ENCODE measurements at places on chromosomes 5 and 9.

DNA sequence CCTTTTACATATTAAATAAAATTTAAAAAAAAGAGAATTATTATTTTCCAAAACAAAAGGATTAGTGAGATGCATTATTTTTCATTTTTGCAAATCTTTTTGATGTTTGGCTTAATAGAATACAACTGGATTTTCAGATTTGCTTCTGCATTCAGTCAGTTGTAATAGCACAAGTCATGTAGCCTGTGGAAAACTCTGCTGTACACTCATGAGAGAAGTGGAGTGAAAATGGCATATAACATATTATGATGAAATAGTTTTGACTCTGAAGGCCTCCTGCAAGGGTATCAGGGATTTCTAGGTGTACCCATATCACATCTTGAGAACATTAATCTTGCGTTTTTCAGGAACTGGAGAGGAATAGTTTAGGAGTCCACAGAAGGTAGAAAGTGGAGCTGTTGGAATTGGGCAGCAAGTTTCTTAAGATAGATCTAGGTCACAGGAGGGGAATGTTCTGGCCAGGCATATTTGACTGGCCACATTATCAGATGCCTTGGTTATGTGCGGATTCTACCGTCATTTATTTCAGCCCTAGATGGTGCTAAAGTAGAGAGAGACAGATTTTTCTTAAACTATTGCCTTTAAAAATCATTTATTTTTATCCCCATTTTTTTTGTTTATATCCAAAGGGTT, 16.4 kb downstream of the LNPEP start:
- no peak overlapping the region for H3K4me3 ChIP-seq
- DNase-seq, result no peak

DNA sequence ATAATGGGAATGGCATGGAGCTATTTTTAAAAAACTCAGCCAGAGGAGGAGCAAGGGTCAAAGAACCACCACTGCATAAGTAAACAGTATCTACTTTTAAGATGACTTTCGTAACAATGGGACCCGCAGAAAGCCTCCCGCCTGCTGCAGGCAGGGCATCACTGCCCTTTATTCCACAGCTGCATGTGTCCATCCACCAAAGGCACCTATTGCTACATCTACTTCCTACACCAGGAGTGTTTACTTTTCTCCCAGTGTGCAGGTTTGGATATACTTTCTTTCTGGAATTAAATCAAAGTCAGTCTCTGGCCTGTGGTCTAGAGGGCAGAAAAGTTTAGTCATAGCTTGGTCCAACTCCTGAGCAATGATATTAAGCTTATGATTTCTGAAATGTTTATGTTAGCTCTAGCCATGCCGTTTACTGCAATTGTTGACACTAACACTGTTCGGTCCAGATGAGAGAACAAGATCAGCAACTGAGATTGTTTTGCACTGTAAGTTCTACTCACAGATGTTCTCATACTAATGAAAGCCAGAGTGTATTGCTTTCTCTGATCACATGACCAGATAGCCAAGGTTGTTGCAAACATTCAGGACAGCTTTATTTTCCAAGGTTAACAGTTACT, 391.5 kb downstream of the FGF10 start:
- H3K27ac ChIP-seq, result no peak overlapping the region
- no peaks in the 10 kb centered on the region for H3K36me3 ChIP-seq
- H3K4me1 ChIP-seq, result no peaks in the 10 kb centered on the region

DNA sequence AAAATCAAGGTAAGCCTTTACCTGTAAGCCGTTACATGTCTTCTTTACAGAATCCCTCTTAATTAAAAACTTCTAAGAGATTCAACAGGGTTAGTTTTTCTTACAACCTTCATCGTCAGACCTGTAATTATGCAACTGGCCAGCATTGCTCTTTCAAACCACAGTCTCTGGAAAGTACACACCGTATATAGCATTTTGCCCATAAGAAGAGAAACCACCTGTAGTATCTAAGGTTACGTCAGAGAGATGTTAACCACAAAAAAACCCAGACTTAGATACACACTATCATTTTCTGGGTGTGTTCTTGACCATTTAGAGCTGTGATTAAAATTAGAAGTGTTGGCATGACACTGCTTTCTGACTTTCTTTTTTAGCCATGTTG, 140.0 kb downstream of the MUSK start:
- no peaks in the 10 kb centered on the region for H3K36me3 ChIP-seq
- no peaks in the 10 kb centered on the region for H3K27me3 ChIP-seq
- no peaks in the 10 kb centered on the region for H3K4me1 ChIP-seq
- no peak overlapping the region for H3K4me3 ChIP-seq

- H3K4me3 ChIP-seq, result peak within 1 kb of the TSS; percentile 42
- H3K4me1 ChIP-seq, result no peaks in the 10 kb centered on the region
- H3K27ac ChIP-seq, result no peak within 1 kb of the TSS
- H3K36me3 ChIP-seq, result no peaks in the 10 kb centered on the region
Measured at GRCh38 chr5:180209137-180209581, at the start of gene RASGEF1C. Gene RASGEF1C (minus strand): TSS chr5:180209211. CDS start chr5:180138052, 71,159 bp downstream.

- H3K4me1 ChIP-seq, result no peaks in the 10 kb centered on the region
- no peak for DNase-seq
- H3K27me3 ChIP-seq, result peaks cover 3% of the 10 kb centered on the region
- no peak overlapping the region for H3K27ac ChIP-seq
Measured at GRCh38 chr5:138064526-138064925, 19.3 kb upstream of the WNT8A start.

DNA sequence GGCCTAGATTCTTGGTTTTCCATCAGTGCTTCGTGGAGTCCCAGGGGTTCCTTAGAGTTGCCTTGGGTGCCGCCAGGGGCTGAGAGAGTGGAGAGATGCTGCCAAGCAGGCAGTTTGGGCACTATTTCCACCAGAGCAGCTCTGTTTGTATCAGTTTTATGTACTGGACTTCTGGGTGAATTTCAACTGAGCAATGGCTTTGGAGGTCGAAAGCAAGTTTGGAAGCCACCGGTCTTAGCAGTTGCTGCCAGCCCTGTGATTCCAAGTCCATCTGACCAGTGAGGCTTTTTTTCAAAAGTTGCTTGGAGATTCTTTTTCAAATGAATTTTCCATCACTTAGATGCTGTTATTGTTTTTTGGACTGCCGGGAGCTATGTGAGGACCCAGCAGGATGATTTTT, 68.5 kb downstream of the ANGPTL2 start:
- no peak overlapping the region for H3K4me3 ChIP-seq
- peaks cover 4% of the 10 kb centered on the region for H3K4me1 ChIP-seq
- no peaks in the 10 kb centered on the region for H3K36me3 ChIP-seq
- DNase-seq, result no peak

GRCh38 chr5:3251784-3252183, 343.8 kb upstream of the IRX1 start:
- H3K36me3 ChIP-seq, result no peaks in the 10 kb centered on the region
- no peak overlapping the region for H3K27ac ChIP-seq
- H3K27me3 ChIP-seq, result no peaks in the 10 kb centered on the region
- DNase-seq, result no peak

DNA sequence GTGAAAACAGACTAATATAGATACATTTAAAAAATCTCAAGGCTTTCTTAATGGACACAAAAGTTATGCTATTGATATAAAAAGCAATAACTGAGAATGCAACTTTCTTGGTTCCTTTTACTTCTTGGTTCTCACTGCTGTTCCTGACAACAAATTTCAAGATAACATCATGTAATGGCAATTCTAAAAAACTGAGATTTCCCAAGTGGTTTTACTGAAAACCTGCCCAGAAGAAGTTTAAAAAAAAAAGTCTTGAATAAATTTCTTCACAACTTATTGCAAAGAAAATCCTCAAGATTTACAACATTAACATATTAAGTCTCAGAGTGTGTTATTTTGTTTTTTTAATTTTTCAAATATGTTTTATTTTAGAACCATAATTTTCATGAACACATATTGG, 302.8 kb upstream of the COX7C start:
- no peak overlapping the region for H3K4me3 ChIP-seq
- no peak for DNase-seq
- H3K27ac ChIP-seq, result no peak overlapping the region

- no peaks in the 10 kb centered on the region for H3K36me3 ChIP-seq
- H3K4me1 ChIP-seq, result no peaks in the 10 kb centered on the region
- H3K4me3 ChIP-seq, result no peak overlapping the region
- DNase-seq, result no peak
Measured at GRCh38 chr5:7190712-7191250, 205.2 kb upstream of the ADCY2 start.

- H3K4me1 ChIP-seq, result no peaks in the 10 kb centered on the region
- no peak overlapping the region for H3K27ac ChIP-seq
Measured at GRCh38 chr5:96043446-96043845, 81.8 kb upstream of the ELL2 start.

GRCh38 chr5:141834331-141834730, 43.9 kb downstream of the PCDH1 start:
- no peak overlapping the region for H3K4me3 ChIP-seq
- DNase-seq, result no peak
- peak overlapping the region; percentile 24 for H3K27ac ChIP-seq
- H3K36me3 ChIP-seq, result no peaks in the 10 kb centered on the region
- H3K27me3 ChIP-seq, result no peaks in the 10 kb centered on the region

GRCh38 chr5:180611140-180611850, 20.0 kb upstream of the SCGB3A1 start:
- H3K4me3 ChIP-seq, result no peak overlapping the region
- no peaks in the 10 kb centered on the region for H3K27me3 ChIP-seq
- H3K36me3 ChIP-seq, result no peaks in the 10 kb centered on the region
- no peak for DNase-seq

- H3K27ac ChIP-seq, result no peak overlapping the region
- H3K36me3 ChIP-seq, result peaks cover 2% of the 10 kb centered on the region
- H3K4me1 ChIP-seq, result peaks cover 66% of the 10 kb centered on the region
- H3K27me3 ChIP-seq, result no peaks in the 10 kb centered on the region
- H3K4me3 ChIP-seq, result no peak overlapping the region
Measured at GRCh38 chr5:14212838-14213237, 69.7 kb downstream of the TRIO start.

- H3K36me3 ChIP-seq, result no peaks in the 10 kb centered on the region
- H3K27ac ChIP-seq, result no peak within 1 kb of the TSS
- H3K4me3 ChIP-seq, result no peak within 1 kb of the TSS
- H3K4me1 ChIP-seq, result no peaks in the 10 kb centered on the region
- H3K27me3 ChIP-seq, result peaks cover 8% of the 10 kb centered on the region
Measured at GRCh38 chr5:45696206-45696836, at the start of gene HCN1. Gene HCN1 (minus strand): TSS chr5:45696380.

DNA sequence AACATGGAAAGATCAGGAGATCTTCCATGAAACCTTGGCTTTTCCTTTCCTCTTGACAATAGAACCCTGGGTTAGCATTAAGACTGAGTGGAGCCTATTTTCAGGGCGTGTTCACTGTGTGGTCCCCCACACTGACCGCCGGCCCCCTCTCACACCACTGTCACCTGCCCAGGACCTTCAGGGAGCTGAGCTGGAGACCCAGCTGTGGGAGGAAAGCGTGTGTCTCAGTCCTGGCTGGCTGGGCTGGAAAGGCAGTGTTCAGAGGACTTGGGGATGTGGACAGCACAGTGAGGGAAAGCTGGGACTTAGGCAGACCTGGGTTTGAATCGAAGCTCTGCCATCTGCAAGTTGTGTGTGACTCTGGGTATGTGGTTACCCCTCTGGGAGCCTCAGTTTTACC, 268.1 kb downstream of the NSG2 start:
- H3K4me3 ChIP-seq, result no peak overlapping the region
- no peaks in the 10 kb centered on the region for H3K27me3 ChIP-seq
- peaks cover 4% of the 10 kb centered on the region for H3K4me1 ChIP-seq

GRCh38 chr5:65120371-65120967, 351.7 kb downstream of the CWC27 start:
- no peak overlapping the region for H3K4me3 ChIP-seq
- no peak for DNase-seq
- H3K36me3 ChIP-seq, result no peaks in the 10 kb centered on the region
- no peak overlapping the region for H3K27ac ChIP-seq

DNA sequence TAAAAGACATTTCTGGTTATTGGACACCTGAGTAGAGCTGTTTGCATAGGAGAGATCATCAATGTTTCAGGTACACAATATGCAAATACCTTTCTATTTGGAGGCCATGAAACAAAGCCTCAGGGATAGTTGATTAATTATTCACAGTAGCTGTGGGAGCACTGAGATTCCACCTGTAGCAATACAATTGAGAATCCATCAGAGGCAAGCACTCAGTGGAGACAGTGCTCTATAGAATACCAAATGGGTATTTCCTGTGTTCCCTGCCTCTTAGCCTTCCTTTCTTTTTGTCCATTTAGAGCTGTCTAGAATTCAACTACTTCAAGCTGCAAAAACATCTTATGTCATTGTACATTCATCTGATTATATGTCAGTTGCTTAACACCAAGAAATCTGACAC, 1754.0 kb upstream of the ACO1 start:
- H3K4me1 ChIP-seq, result no peaks in the 10 kb centered on the region
- no peaks in the 10 kb centered on the region for H3K36me3 ChIP-seq
- DNase-seq, result no peak
- no peak overlapping the region for H3K4me3 ChIP-seq
- no peak overlapping the region for H3K27ac ChIP-seq
- H3K27me3 ChIP-seq, result no peaks in the 10 kb centered on the region

DNA sequence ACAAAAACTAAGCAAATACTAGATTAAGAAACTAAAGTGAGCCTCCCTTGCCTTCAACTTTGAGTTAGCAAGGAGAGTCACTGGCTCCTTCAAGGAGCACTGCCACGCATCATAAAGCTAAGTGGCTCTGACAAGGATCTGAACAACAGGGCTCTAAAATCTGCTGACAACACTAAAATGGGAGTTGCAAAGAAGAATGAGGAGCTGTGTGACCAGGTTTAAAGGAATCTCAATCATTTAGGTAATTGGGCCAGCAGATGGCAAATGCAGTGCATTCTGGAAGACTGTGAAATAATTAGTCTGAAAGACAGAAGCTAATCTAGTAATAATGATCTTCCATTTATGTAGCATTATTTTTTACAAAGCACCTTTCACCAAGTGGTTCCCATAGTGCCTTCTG, 297.0 kb upstream of the TAS2R1 start:
- no peak overlapping the region for H3K4me3 ChIP-seq
- DNase-seq, result peak; percentile 70
- no peaks in the 10 kb centered on the region for H3K27me3 ChIP-seq
- H3K27ac ChIP-seq, result peak overlapping the region; percentile 11
- H3K36me3 ChIP-seq, result no peaks in the 10 kb centered on the region

DNA sequence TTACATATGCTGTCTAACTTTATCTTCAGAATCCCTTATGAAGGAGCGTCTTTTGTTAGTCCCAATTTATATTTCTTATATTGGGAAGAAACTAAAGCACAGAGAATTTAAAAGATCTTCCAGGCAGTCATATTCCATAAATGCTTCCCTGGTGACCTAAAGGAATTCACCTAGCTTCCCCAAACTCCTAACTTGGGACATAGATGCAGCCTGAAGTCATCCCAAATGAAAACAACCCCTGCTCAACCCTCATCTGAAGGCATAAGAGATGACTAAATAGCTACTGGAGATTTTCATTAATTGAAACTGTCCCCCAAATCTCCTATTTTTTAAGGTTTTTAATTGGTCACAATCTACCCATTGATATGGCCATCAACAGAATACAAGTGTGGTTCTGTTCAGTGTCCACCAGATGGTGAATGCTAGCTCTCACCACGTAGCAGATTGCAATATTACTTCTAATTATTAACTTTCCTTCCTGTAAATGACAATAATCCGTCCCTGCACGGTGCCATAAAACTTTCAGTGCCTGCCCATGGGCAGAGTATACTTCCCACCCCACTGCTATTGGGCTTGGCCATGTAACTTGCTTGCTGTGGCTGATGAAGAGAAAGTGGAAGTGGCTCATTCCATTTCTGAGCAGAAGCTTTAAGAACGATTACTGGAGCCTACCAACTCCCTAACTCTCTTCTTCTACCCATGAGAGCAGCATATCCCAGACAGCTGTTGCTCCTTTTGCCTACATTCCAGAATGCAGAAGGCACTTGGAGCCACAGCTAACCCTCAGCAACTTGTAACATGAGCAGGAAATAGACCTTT, 18.7 kb downstream of the PRUNE2 start:
- H3K27ac ChIP-seq, result no peak overlapping the region
- H3K4me3 ChIP-seq, result no peak overlapping the region
- DNase-seq, result peak; percentile 31
- H3K27me3 ChIP-seq, result no peaks in the 10 kb centered on the region

Data from astrocyte (in vitro differentiated cells and primary cell).